ENCODE measurements at places on chromosomes 1 and 21.

GRCh38 chr1:53470584-53470983 lies 11.4 kb downstream of the DMRTB1 start:
- no peak for DNase-seq

GRCh38 chr1:241167121-241167630 lies 189.8 kb downstream of the RGS7 start:
- no peak for DNase-seq

DNA sequence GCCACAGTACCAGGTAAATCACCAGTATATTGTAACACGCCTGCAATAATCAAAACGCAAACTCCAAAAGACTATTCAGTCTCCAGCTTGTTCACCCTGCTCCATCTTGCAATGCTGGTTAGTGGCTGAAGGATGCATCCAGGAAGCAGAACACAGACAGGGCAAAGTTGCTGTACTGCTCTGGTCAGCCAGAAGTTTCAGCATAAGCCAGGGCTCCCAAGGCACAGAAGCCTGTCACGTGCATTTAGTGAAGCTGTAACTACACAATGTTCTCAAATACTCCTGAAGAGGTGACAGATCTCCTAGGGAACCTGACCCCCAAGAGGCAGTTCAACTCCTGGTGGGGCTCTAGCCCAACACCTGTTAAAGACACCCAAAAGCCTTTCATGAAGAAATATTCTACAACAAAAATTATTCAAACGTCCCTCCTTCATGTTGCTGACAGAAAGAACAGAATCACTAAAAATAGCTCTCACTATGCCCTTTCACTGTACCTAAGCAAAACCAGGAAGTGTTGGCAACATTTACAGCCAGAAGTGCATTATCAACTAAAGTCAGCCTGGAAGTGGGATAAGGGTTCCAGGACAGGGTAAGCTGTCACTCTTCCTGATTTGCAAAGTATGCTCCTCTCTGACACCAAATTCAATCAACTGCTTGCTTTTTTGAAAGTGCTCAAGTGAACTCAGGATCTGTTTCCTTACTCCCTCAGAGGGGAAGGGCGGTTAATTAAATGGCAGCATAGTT lies 52.1 kb downstream of the SLC35D1 start:
- no peak for DNase-seq

DNA sequence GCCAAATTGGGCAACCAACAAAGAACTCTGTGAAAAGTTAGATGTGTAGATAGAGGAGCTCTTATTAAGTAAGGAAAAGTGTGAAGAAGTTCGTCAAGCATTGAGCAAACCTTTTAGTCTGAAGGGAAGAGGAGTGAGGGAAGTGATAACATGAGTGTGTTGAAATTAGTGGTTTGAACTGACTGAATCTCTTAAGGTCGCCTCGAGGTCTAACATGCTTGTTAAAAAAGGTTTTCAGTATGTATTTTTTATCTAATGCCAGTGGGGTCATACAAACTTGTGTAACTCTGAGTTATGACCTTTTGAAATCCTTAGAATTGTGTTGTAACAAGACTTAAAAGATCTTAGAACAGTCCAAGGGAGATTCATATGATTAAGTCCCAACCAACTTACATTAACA lies 34.1 kb downstream of the SOAT1 start:
- no peak for DNase-seq

DNA sequence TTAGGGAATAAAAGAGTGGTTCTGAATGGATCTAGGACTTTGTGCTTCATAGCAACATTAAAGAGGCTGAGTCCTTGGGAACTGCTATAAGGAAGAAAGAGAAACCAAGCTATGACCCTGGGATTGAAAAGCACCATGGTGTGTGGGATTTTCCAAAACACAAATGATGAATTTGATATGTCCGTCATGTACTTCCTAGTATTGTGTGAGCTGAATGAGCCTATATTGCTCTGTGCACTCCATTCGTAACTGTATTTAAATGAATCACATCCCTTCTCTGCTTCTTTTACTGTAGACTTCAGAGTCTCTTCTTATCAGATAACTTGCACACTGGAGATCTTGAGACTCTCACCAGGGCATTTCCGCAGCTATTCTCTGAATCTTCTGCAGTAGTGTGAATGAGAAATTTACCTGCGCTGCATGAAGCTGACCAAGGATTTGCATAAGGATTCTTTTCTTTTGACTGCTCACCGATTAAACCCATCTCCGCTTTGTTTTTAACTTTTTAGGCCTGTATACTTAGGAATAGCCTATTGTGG lies 23.1 kb upstream of the OR10J4 start:
- DNase-seq = no peak

- DNase-seq = peak; percentile 37
These were observed 30.4 kb downstream of the RIMS3 start for GRCh38 chr1:40634901-40635655.

DNA sequence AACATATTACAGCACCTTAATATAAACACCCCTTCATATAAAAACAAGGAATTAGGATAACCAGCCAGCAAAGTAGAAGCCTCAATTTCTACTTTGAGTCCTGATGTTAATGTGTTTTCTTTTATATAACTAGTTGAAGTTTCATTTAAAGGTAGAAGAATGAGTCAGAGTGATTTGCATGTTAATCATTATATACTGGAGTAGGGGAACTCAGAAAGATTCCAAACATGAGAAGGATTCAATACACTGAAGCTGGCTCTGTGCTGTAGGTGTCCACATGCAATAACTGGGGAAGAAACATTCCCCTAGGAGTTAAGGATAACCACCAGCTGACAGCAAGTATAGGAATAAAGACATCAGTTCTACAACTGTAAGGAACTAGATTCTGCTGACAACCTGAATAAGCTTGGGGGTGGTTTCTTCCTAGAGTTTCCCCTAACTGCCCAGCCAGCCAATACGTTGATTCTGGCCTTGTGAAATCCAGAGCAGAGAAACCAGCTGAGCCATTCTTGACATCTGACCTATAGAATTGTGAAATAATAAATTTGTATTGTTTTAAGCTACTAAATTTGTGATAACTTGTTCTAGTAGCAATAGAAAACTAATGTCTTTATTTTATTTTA lies 33.4 kb upstream of the RNPC3 start:
- DNase-seq = no peak

DNA sequence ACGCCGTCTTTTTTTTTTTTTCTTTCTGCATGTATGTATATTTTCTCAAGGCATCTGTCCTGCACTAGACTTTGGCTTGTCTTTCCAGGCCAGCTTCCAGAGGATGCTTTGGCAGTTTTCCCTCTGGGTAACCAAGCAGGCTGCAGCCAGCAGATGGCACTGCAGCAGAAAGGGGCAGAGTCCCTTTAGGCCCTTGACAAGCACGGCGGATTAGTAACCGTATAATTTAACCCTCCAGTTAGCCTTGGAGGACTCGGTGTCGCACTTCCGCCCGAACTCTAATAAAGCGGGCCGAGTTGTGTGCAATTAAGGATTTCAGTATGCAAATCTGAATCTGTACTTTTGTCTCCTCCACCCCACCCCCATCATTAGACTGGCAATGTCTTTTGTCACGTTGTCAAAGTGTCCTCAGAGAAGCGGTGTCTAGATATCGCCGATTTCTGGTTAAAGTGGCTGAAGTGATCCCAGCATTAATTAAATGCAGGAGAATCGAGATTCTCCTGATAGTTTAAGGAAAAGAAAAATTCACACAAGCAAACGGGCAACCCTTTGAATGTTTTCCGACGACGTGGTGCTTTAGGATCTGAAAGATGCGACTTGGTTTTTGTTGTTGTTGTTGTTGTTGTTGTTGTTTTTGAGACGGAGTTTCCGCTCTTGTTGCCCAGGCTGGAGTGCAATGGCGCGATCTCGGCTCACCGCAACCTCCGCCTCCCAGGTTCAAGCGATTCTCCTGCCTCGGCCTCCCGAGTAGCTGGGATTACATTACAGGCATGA lies 1.1 kb upstream of the TMEM167B start:
- no peak for DNase-seq

DNA sequence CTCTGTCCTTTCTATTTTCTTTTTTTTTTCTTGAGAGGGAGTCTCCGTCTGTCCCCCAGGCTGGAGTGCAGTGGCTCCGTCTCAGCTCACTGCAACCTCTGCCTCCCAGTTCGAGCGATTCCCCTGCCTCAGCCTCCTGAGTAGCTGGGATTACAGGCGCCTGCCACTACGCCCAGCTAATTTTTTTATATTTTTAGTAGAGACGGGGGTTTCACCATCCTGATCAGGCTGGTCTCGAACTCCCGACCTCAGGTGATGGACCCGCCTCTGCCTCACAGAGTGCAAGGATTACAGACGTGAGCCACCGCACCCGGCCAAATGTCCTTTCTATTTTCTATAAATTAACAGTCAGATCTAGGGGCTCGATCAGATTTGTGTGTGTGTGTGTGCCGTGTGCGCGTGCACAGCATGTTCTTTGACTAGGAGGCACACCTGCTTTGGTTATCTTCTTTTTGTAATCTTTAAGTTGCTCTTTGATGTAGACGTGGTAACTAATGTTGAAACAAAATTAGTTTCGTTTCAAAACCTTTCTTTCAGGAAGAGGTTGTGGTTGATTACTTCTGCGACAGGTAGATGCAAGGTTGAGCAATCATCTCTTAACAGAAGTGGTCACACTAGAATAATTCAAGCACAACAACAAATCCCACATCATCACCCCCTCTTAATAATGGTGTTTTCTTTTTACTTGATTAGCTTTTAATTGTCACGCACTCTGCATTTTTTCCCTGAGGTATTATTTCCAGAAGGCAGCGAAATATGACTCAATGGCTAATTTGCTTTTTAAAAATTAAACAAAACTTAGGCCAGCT lies 779 bp upstream of the DEGS1 start:
- no peak for DNase-seq

Measured in AG08396 (cell line).